ENCODE measurements at places on chromosomes 7 and 10.

DNA sequence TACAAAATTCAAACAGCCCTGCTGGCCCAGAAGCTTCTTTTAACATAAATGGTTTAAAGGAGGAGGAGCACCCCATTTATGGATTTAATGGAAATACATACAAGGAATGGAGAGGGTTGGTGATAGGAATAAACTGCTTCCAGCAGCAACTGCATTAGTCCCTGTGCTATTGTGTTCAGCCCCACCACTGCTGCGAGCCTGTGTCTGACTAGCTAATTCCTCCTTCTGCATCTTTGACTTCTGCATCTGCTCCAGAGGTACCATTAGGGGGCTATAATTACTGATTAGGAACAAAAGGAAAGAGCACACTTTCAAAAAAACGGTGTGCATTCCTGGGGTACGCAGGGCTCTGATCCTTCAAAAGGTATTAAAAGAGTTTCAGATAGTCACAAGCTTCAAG, 24.8 kb downstream of the CDCA7L start:
- H3K4me3 ChIP-seq: no peak overlapping the region
- peaks cover 16% of the 10 kb centered on the region for H3K4me1 ChIP-seq
- DNase-seq: no peak

DNA sequence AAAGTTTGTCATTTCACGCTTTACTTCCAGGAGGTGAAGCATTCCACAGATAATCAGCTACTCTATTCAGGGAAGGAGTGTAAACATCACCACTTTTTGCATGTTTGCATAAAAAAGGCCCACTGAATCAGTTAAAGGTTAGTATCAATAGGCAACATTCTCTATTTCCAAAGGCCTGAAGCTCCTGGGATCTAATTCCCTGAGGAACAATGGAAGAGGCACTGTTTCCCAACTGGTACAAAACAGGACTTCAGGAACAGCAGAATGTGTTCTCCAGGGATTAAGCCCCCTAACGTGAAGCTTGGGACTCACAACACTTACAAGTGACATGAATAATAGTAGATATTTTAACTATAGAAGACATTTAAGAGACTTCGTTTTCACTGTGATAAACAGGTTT, 6.1 kb downstream of the LRRN3 start:
- H3K4me1 ChIP-seq: peaks cover 12% of the 10 kb centered on the region
- DNase-seq: no peak
- no peaks in the 10 kb centered on the region for H3K36me3 ChIP-seq
- H3K27me3 ChIP-seq: no peaks in the 10 kb centered on the region
- H3K4me3 ChIP-seq: no peak overlapping the region
- no peak overlapping the region for H3K27ac ChIP-seq

- H3K4me1 ChIP-seq: no peaks in the 10 kb centered on the region
- DNase-seq: no peak
- H3K4me3 ChIP-seq: no peak overlapping the region
- no peaks in the 10 kb centered on the region for H3K36me3 ChIP-seq
- H3K27ac ChIP-seq: peak overlapping the region; percentile 72
These were observed 91.6 kb downstream of the SEMA3C start for GRCh38 chr7:80827239-80827633.

DNA sequence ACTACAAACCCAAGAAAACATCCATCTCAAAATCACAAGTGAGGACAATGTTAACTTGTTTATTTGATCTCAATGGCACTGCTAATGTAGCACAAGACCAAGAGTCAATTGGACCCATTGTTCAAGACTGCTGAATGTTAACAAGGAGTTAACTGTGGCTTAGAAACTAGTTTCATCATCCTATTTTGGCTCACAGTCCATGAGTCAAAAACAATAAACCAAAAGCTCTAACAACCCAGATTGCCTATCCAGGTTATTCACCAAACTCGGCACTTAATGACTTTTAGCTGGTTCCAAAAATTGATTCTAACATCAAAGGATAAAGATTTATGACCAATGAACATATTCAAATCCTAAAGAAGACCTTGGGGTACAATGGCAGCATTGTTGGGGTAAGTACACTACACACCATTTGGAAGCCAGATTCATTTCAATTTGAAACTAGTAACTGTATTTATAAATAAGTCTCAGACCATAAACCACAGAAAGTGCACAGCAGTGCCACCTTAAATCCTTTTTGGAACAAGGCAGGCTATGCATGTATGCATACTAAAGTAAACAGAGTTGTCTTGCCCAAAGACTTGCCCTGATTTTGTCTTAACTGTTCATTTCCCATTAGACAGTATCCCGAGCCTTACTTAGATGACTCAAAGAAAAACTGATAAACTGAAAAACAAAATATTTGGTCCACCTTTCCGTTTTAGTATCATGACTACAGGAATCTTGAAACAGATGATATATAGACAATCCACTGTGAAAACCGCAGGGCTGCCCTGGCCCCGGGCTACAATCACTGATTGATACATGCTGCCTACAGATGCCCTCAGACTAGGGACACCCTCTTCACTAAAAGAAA, 84.5 kb downstream of the SRPK2 start:
- H3K4me3 ChIP-seq: no peak overlapping the region
- no peaks in the 10 kb centered on the region for H3K36me3 ChIP-seq
- no peaks in the 10 kb centered on the region for H3K27me3 ChIP-seq
- H3K4me1 ChIP-seq: peaks cover 29% of the 10 kb centered on the region

DNA sequence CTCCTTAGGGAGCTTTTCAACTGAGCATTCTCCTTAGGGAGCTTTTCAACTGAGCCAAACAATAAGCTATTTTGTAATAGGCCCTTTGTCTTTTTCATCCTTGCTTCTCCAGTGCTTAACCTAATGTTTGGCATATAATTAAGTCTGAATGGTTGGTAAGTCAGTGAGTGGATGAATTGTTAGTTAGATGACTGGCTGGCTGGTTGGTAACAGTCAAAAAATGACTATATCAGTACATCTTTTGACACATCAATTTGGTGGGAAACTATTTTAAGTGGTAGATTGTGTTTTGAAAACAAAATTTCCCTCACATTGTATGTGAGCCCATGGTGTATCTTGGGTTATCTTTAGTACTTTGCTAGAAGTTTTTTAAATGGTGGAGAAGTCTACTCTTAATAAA, 16.4 kb downstream of the ING3 start:
- H3K4me1 ChIP-seq: peaks cover 4% of the 10 kb centered on the region
- no peaks in the 10 kb centered on the region for H3K27me3 ChIP-seq
- H3K36me3 ChIP-seq: peaks cover 25% of the 10 kb centered on the region
- DNase-seq: no peak

DNA sequence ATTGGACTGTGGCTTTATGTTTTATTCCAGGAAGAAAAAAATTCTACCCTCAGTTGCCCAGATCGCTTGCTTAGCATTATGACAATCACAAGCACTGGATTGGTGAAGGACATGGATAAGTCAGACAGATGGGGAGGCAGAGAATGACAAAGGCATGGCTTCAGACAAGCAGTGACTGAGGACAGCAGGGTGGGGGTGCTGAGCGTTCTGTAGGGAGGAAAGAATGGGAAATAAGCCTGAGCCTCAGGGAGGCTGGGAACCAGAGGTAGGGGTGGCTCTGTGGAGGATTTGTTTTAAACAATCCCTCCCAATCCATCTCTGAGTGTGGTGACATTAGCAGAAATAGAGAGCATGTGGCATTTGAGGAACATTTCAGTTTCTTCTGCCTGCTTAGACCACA, 896.9 kb downstream of the CCSER2 start:
- H3K27me3 ChIP-seq: no peaks in the 10 kb centered on the region
- H3K4me1 ChIP-seq: no peaks in the 10 kb centered on the region
- DNase-seq: no peak

DNA sequence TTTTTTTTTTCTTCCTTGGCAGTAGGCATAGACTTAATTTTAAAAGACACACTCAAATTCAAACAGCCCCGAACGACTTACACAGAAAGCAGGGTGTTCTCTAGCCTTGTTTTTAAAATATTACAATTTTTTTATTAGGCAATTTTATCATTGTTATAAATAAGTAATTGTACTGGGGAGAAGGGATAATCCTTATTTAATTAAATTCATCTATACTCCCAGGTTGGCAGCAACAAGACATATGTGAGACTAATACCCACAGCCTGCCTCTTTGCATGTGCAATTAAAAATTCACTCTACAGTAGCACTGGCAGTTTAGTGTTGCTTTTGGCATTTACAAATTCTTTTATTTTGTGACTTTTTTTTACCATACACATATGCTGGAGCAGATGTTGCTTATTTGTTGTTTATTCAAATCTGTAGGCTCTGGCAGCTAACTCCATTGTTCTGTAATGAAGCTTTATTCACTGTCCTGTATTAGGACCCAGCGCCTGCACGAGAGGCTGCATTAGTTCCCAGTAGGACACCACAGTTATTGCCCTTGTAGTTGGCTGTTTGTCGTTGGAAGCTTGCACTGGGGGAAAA, 84.9 kb upstream of the PPP1R17 start:
- H3K4me1 ChIP-seq: no peaks in the 10 kb centered on the region
- H3K27me3 ChIP-seq: no peaks in the 10 kb centered on the region
- DNase-seq: no peak
- no peak overlapping the region for H3K27ac ChIP-seq
- no peak overlapping the region for H3K4me3 ChIP-seq

- peaks cover 23% of the 10 kb centered on the region for H3K4me1 ChIP-seq
- no peaks in the 10 kb centered on the region for H3K27me3 ChIP-seq
- DNase-seq: no peak
- H3K4me3 ChIP-seq: no peak overlapping the region
- no peak overlapping the region for H3K27ac ChIP-seq
- no peaks in the 10 kb centered on the region for H3K36me3 ChIP-seq
These were observed 47.5 kb upstream of the CACUL1 start for GRCh38 chr10:118802126-118802793.

- H3K27me3 ChIP-seq: no peaks in the 10 kb centered on the region
- H3K27ac ChIP-seq: peak overlapping the region; percentile 75
- no peak overlapping the region for H3K4me3 ChIP-seq
- H3K36me3 ChIP-seq: no peaks in the 10 kb centered on the region
These were observed 11.0 kb downstream of the ZMIZ1 start for GRCh38 chr10:79079490-79080355.

- H3K36me3 ChIP-seq: peaks cover 20% of the 10 kb centered on the region
- H3K4me3 ChIP-seq: no peak overlapping the region
- DNase-seq: peak; percentile 46
- peaks cover 14% of the 10 kb centered on the region for H3K4me1 ChIP-seq
These were observed 83.4 kb downstream of the VOPP1 start for GRCh38 chr7:55488804-55489340.

- no peaks in the 10 kb centered on the region for H3K27me3 ChIP-seq
- no peaks in the 10 kb centered on the region for H3K36me3 ChIP-seq
- no peak for DNase-seq
- no peak overlapping the region for H3K4me3 ChIP-seq
- no peaks in the 10 kb centered on the region for H3K4me1 ChIP-seq
These were observed 83.4 kb upstream of the SEMA3E start for GRCh38 chr7:83732305-83732704.

DNA sequence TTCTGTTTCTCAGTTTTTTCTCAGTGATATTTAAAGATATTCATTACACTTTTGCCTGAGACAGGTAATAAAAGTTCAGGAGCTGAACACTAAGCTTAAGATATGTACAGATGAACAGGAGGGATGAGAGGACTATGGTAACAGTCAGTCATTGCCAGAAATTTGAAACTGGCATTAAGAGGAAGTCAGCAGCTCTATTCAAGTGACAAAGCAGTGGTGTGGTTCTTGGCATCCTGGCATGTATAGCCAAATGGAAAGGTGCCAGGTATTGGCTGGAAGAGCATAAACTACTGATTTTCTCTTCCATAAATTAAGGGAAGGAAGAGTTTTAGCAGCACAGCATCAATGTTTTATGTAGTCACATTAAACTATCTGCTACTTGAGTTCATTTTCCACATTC, 22.7 kb downstream of the HOXA1 start:
- no peaks in the 10 kb centered on the region for H3K36me3 ChIP-seq
- no peaks in the 10 kb centered on the region for H3K4me1 ChIP-seq
- H3K4me3 ChIP-seq: no peak overlapping the region
- no peak for DNase-seq

DNA sequence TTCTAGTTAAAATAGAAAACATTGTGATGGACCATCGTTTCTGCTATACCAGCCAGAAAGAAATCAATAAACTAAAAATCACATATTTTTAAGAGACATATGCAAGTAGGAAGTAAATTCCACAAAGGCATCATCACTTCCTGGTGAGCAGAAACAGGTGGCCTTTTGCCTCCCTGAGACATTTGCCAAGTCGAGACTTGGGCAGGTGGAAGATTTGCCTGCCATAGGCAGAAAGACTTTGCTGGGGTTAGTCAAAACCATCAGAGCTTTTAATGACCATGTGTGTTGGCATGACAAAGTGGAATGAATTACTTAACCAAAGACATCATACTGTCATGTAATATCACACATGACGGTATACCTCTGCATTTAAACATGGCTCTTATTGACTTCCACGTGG, 66.0 kb upstream of the FGL2 start:
- no peak for DNase-seq
- H3K4me1 ChIP-seq: peaks cover 4% of the 10 kb centered on the region
- no peaks in the 10 kb centered on the region for H3K27me3 ChIP-seq
- H3K36me3 ChIP-seq: no peaks in the 10 kb centered on the region
- H3K27ac ChIP-seq: no peak overlapping the region

DNA sequence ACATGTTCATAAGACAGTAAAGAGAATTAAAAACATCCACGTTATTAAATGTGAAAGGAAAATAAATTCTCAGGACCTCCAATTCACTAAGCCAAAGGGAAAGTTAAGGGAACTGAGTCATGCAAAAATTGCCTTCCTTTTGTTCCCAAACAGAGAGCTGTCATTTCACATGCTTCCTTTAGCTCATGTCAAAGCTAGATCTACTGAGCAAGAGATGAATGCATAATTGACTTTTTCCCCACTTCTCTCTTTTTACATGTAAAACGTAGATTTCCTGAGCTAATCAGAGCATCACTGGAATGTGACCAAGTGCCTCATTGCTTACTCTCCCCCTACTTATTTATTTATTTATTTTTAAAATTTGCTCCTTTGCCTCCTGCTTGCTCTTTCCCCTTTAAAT, 129.1 kb upstream of the AMPH start:
- H3K4me3 ChIP-seq: no peak overlapping the region
- H3K36me3 ChIP-seq: no peaks in the 10 kb centered on the region
- no peak overlapping the region for H3K27ac ChIP-seq
- no peaks in the 10 kb centered on the region for H3K4me1 ChIP-seq
- no peaks in the 10 kb centered on the region for H3K27me3 ChIP-seq
- DNase-seq: no peak

DNA sequence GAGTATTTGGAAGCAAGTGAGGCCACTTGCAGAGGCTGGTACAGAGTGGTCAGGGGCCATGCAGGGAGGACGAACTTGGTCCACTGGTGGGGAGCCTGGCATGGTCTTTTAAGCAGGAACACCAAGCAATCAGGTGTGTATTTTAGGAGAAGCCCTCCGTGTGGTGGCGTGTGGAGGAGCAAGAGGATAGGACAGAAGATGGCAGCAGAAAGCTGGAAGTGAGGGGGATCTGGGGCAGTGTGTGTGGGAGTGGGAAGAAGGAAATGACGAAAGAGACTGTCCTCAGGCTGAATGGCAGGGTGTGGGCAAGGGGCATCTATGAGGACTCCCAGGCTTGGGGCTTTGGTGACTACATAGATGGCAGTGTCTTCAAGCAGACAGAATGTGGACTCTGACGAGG, 51.2 kb downstream of the TEX36 start:
- no peaks in the 10 kb centered on the region for H3K4me1 ChIP-seq
- H3K27me3 ChIP-seq: no peaks in the 10 kb centered on the region
- no peak overlapping the region for H3K4me3 ChIP-seq
